ENCODE measurements at places on chromosomes 13 and 19. TPM values are rescaled to one million over a fixed set of nuclear protein-coding genes. Genes with fewer than 3 reads are reported as not detected.

DNA sequence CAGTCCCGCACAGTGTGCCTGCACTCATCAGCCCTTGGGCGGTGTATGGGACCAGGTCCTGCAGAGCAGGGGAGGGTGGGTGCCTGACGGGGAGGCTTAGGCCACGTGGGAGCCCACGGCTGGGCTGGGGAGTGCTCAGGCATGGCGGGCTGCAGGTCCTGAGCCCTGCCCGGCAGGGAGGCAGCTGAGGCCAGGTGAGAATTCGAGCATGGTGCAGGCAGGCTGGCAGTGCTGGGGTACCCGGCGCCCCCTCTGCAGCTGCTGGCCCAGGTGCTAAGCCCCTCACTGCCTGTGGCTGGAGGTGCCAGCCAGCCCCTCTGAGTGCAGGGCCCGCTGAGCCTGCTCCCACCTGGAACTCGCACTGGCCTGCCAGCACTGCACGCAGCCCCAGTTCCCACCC, 630.9 kb upstream of the PCDH20 start:
- DNase-seq = no peak

GRCh38 chr13:98368019-98368418, 190.9 kb upstream of the RNF113B start:
- no peak for DNase-seq

DNA sequence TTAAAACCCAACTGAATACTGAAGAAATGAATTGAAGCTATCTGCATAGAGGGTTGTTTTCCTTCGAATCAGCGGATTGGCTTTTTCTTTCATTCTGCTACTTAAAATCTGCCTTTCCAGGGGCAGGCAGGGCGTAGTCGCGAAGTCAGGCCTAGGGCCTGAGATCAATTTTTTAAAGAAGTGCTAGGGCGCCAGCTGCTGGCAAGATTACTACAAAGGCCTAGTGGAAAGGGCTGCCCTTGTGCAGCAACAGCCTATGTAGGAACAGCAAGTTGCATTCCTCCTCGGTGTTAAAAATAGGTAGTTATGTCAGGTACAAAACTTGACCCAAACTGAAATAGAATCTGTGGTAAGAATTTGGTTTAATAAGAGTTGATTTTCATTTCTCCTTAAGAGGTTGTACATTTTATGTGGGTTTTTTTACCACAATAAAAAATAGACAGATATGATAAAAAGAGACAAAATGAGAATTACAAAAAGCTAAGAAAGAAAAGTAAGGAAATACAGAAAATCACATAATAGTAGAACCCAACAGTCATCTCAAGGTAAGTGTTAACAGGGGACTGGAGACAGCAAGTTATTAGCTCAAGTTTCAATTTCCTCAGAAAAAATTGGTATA, 9.5 kb upstream of the URAD start:
- no peak for DNase-seq

DNA sequence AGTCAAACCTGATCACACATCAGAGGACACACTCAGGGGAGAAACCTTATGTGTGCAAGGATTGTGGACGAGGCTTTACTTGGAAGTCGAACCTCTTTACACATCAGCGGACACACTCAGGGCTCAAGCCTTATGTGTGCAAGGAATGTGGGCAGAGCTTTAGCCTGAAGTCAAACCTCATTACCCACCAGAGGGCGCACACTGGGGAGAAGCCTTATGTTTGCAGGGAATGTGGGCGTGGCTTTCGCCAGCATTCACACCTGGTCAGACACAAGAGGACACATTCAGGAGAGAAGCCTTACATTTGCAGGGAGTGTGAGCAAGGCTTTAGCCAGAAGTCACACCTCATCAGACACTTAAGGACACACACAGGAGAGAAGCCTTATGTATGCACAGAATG, 8.2 kb upstream of the ZNF527 start:
- DNase-seq = no peak

GRCh38 chr19:57192993-57193392, 1.7 kb downstream of the ZNF264 start:
- DNase-seq = no peak

DNA sequence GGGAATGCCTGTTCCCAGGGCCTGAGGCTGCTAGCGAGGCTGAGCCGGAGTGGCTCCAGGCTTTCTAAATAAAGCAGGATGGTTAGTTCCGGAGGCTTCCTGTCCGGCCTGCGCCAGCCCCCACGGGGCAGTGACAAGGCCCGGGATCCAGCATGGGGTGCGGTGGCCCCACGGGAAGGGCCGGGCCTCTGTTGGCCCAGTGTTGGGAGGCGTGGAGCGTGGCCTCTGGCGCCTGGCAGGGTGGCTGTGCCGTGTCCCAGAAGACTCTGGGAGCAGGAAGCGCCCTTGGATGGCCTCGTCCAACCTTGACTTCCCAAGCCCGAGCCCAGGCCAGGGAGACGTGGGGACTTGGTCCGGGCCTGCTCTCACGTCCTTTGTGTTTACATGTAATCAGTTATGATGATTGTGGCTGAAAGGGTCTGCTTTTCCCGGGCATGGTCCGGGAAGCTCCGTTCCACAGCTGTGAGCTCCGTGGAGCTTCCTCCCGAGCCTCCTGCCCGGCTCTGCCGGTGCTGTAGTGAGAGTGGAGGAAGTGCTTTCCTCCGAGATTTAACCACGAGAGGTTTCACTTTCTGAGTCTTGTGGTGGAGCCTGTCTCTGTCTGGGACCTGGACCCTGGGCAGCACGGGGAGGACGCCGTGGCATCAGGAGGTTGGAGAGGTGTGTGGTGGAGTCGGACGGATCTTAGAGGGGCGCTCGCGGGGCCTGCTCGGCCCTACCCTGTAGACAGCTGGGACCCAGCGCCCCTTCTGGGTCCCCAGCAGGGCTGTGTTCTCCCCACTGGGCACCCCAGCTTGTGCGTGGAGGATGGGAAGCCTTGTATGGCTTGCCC, 4.6 kb downstream of the GNA11 start:
- no peak for DNase-seq

GRCh38 chr13:45055902-45056648, 64.2 kb upstream of the GTF2F2 start:
- no peak for DNase-seq

DNA sequence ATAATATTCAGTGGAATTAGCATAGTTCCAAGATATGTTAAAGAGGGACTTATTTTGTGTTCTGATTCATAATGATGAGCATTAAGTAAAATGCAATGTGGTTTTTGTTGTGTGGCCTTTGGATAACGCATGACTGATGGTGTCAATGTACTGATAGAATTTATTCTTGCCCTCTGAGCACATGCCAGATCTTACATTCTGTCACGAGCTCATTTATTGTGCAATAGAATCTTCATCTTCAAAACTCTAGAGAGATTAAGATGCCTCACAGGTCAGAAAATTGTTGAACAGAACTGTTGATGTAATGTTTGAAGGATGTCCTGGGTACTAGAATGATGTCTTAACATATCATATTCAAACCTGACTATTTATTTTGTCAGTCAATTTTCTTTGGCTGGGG, 148.0 kb upstream of the HTR2A start:
- DNase-seq = no peak

DNA sequence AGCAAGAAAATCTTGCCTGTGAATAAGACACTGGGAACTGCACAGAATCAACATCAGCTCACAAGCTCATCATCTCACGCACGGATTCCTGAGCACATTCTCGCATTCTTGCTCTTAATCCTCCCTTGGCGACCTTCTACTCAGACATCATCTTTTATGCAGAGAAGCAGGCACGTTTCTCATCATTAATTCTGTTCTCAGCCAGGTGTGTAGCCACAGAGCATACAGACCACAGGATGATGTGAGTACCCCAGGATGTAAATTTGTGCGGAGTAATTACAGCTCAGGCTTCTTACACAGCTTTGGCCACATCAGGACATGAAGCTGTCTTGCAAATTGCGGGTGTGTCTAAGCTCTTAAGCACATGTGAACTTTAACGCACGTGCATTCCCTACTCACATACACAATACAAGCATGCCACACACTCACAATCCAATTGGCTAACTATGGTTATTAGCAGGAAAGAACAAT, 36.5 kb upstream of the SACS start:
- peak; percentile 72 for DNase-seq

GRCh38 chr13:49457221-49457620, 13.1 kb downstream of the SETDB2 start:
- peak; percentile 58 for DNase-seq

DNA sequence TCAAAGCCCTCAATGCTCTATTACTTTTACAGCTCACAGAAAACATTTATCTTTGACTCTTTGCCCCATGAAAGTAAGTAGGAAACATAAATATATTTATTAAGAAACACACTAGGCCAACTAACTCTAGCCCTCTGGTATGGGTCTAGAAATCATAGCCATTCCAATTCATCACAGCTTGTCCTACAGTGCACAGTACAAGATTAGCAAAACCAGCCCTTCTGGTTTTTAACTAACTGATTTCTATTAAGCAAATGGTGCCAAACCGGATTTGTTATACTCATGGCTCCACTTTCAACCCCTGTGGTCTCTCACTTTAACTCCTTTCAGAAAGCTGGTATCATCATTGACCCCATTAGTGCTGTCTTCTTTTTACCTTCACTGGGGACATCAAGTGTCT, 5.6 kb upstream of the LRRC63 start:
- DNase-seq = peak; percentile 34

- DNase-seq = no peak
Measured at GRCh38 chr13:40908546-40908945, 110.6 kb downstream of the ELF1 start.

GRCh38 chr13:108194435-108194936, 20.9 kb downstream of the LIG4 start:
- DNase-seq = peak; percentile 49

DNA sequence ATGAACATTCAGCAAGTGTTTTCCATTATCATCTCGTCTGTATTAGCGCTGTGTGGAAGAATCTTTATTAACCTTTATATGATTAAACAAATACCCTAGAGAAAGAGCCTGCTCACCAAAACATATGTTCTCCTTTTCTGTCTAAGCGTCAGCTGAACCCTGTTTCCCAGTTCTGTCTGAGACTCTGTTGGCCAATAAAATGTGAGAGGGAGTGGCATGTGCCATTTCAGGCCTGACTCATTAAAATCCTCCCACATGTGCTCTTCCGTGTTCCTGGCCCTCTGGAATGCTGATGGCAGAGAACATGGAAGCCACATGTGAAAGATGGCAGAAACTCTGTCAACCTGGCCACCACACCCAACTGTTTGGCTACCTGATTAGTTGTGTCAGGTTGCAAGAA, 181.9 kb upstream of the EDNRB start:
- no peak for DNase-seq

DNA sequence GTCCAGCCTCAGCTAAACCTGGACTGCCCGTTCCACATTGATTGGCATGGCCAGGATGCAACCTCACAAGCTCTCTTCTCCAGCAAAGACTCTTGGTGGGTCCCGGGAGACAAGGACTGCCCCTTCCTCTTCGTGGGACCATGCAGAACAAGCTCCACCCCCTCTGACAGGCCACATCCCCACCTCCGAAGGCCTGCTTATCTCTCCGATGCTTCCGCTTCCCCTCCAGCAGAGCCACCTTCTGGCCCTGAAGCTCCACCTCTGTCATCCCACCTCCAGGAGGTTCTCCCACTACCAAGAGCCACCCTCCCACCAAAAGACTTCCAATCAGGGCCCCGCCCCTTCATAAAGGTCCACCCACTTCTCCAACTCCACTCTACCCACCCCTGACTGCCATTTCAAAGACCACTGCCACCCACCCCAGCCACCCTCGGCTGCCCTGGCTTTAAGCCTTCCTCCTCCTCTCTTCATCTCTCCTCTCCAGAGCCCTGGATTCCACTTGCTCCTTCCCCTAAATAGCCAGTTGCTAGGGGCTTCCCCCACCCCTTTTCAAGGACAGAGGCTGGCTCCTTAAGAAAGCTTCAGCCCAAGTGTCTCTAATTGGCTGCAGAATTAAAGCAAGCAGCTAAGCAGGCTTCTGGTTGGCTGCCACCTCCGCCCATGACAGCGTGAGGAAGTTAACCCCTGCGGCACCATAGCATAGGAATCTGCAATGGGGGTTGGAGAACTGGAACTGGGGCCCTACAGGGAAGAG, 9.9 kb downstream of the LRFN1 start:
- DNase-seq = no peak

GRCh38 chr13:75468098-75468497, 13.9 kb downstream of the TBC1D4 start:
- DNase-seq = no peak

DNA sequence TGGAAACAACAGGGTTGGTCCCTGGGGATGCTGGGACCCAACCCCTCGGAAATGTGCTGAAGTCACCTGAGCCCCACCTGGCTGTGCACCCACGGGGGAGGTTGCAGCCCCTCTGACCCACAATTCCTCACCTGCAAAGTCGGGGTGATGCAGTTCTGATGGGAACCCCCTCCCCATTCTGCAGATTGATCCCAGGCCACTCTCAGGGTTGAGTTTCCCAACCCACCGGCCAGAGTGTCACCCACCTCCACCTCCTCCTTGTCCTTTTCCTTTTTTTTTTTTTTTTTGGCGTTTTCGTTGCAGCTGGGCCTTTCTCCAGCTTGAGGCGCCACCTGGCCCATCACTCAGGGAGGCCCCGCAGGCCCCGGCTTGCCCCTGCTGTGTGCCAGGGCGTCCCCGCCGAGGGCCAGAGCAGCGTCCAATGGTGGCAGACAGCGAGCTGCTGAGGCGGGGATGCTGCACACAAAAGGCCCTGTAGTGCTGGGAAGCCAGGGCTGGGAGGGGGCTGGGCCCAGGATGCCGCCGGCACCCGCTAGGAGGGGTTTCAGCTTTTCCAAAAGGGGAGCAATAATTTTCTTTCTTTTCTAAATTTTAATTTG, 4.6 kb downstream of the PIK3R2 start:
- peak; percentile 42 for DNase-seq

DNA sequence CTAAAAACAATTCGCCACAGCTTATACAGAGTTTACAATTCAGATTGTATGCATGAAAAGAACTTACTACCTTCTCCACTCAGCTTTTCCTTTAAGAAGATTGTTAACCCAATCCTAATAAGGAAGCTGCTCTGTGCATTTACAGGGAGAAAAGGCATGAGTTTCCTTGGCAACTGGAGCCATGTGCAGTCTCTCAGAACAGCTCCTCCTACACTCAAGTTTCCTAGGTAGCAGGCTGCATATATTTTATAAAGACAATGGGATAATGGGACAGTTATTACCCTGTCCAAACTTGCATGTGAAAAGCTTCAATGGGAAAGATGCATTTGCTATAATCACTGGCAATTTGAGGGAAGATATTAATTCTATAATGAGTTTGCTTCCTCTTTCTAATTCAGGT, 125.5 kb upstream of the TRPC4 start:
- DNase-seq = peak; percentile 54

Gene ZNF223
- 9.3 TPM for total RNA-seq

Gene ADAT3
- 10.3 TPM for total RNA-seq

Gene HRC
- total RNA-seq = 7.0 TPM

Gene PSG6
- not detected for total RNA-seq

Gene HSPH1
- 46.2 TPM for total RNA-seq

Gene RNF113B
- total RNA-seq = not detected

Gene PODNL1
- 3.0 TPM for total RNA-seq

Gene TMEM59L
- total RNA-seq = 5.9 TPM

Gene CDX2
- not detected for total RNA-seq

Gene NAPSA
- 217 TPM for total RNA-seq

Gene RASIP1
- 23.3 TPM for total RNA-seq

Gene ATP4A
- total RNA-seq = not detected

Gene NALCN
- 2.4 TPM for total RNA-seq
